Breast epithelium (tissue), 4 donors: ENCODE measurements at places on chromosomes 4 and X. TPM values are rescaled to one million over a fixed set of nuclear protein-coding genes. Genes with fewer than 3 reads are reported as not detected.

DNA sequence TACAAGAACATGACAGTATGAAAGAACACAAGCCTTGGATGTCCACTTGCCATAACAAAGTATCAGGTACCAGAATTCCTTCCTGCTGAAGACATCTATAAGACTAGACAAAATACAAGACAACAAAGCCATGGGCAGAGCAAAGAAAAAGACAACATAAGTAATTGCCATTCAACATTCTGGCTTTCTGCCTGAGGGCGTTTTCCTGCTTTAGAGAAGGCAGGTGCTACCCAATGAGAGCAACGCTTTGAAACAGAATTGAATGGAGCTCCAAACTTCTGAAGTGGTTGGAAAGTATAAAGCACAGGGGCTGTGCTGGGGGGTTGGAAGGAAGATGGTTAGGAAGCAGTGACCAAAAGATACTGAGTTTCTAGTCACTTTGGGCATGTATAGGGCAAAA is 30.1 kb downstream of the PDE5A start:
- H3K27ac ChIP-seq: no peak overlapping the region
- no peak for DNase-seq
- H3K36me3 ChIP-seq: no peaks in the 10 kb centered on the region
- H3K27me3 ChIP-seq: no peaks in the 10 kb centered on the region
- no peaks in the 10 kb centered on the region for H3K4me1 ChIP-seq

DNA sequence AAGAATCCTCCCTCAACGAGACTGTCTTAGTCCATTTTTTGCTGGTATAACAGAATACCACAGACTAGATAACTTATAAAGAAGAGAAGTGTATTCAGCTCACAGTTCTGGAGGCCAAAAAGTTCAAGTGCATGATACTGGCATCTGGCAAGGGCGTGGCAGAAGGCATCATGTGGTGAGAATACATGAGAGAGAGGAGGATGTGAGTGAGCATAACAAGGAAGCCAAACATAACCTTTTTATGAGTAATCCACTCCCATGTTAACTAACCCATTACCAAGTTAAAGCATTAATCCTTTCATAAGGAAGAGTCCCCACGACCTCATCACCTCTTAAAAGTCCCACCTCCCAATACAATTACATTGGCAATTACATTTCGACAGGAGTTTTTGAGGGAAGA is 504.6 kb downstream of the IQCM start:
- H3K4me3 ChIP-seq: no peak overlapping the region
- no peak for DNase-seq
- H3K27ac ChIP-seq: no peak overlapping the region
- H3K36me3 ChIP-seq: no peaks in the 10 kb centered on the region
- H3K4me1 ChIP-seq: no peaks in the 10 kb centered on the region

DNA sequence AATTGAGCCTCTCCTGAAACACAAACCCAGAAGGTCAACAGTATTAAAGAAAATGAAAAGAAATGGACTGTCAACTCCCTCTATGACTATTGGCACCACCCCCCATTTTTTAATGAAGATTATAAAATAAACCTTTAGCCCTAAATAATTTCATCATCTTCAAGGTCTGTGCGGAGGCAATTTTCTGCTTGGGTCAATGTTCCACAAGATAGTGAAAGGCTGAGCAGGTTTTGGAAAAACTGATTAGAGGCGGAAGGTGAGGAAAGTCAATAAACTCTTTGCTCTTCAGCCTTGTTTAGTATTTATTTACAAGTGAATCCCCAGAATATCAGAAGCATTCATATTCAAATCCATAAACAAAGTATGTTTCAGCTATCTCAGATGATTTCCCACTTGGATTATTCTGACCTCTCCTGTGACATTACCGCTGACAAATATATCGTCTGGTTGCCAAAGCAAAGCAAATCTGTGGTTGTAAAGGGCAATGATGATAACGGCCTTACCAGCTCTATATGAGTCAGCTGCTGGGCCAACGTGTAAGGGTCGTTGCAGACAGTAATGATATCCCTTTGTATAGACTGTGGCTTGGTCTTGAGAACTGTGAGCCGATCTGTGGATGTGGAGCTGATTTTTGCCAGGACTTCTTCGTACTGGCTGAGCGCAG is 24.0 kb downstream of the RASGEF1B start:
- no peaks in the 10 kb centered on the region for H3K4me1 ChIP-seq
- H3K27ac ChIP-seq: no peak overlapping the region
- H3K4me3 ChIP-seq: no peak overlapping the region
- no peak for DNase-seq
- no peaks in the 10 kb centered on the region for H3K36me3 ChIP-seq
- no peaks in the 10 kb centered on the region for H3K27me3 ChIP-seq

GRCh38 chr4:138897811-138898226 is 117.8 kb upstream of the NOCT start:
- no peak overlapping the region for H3K4me3 ChIP-seq
- H3K27ac ChIP-seq: peak overlapping the region; percentile 66
- DNase-seq: no peak
- no peaks in the 10 kb centered on the region for H3K27me3 ChIP-seq
- H3K36me3 ChIP-seq: no peaks in the 10 kb centered on the region
- H3K4me1 ChIP-seq: no peaks in the 10 kb centered on the region

PDE5A gene
- total RNA-seq: 21.6 TPM

GRCh38 chr4:11232015-11232414 is 196.7 kb downstream of the HS3ST1 start:
- no peaks in the 10 kb centered on the region for H3K36me3 ChIP-seq
- no peak overlapping the region for H3K4me3 ChIP-seq
- no peak for DNase-seq
- no peak overlapping the region for H3K27ac ChIP-seq

DNA sequence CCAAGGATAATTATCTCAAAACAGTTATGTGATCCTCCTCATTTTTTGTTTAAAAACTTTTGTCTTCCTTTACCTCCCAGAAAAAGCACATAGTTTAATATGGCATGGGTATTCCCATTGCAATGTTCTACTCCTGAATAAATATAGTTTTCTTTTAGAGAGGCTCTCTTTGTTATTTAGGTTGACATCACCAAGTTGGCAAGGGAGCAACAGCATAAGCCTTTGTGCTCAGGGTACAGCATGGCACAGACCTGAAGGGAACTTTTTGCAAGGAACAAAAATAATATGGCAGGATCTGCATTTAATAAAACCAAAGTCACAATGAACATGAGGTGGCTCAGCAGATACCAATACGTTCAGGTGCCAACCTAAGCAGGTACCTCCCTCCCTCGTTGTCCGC is 47.1 kb upstream of the NPY2R start:
- DNase-seq: no peak

GRCh38 chr4:8849266-8850073 is 22.2 kb downstream of the HMX1 start:
- no peak overlapping the region for H3K27ac ChIP-seq
- H3K36me3 ChIP-seq: no peaks in the 10 kb centered on the region
- H3K4me1 ChIP-seq: no peaks in the 10 kb centered on the region
- no peaks in the 10 kb centered on the region for H3K27me3 ChIP-seq
- no peak for DNase-seq
- no peak overlapping the region for H3K4me3 ChIP-seq

THAP6 gene
- 22.2 TPM for total RNA-seq

DNA sequence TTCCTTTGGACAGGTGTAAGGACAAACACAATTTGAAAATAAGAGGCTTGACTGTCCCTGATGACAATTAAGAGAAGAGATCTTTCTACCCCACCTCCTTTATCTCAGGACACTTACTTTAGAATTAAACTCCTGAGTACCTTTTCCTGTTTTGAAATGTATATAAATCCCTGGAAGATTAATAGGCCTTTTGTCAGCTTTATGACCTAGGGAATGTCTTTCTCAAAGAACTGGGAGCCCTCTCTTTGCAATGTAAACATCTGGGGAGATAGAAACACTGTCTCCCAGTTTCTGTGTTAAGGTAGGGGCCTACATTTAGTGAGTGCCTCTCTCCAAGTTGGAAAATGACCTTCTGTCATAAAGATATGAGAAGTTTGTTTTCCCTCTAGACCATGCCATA is 31.7 kb downstream of the AGA start:
- no peak overlapping the region for H3K4me3 ChIP-seq
- no peaks in the 10 kb centered on the region for H3K4me1 ChIP-seq
- no peak for DNase-seq
- no peaks in the 10 kb centered on the region for H3K36me3 ChIP-seq
- H3K27me3 ChIP-seq: no peaks in the 10 kb centered on the region
- no peak overlapping the region for H3K27ac ChIP-seq

UNC5C gene
- total RNA-seq: 6.2 TPM

ATOH1 gene
- not detected for total RNA-seq

SUV39H1 gene
- 3.6 TPM for total RNA-seq

ACOT9 gene
- 38.7 TPM for total RNA-seq

FREM3 gene
- total RNA-seq: not detected

HPGD gene
- 10.5 TPM for total RNA-seq

DNA sequence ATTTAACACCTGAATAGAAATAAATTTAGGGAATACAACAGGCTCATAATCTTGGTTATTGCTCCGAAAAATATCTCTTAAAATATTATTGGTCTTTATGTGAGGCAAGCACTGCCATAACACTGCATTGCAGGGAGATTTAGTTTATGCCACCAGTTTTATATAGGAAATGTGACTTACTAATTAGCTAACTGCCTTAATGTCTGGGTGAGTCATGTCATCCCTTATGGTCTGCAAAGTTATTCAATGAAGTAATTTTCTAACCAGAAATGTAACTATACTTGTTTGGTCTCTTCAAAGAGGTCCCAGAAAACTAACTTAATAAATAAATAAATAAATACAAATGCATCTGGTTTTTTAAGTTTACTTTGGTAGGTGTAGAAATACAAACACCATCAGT is 597.2 kb downstream of the GALNTL6 start:
- H3K27ac ChIP-seq: no peak overlapping the region
- no peak overlapping the region for H3K4me3 ChIP-seq
- no peaks in the 10 kb centered on the region for H3K4me1 ChIP-seq
- no peaks in the 10 kb centered on the region for H3K27me3 ChIP-seq
- no peak for DNase-seq
- no peaks in the 10 kb centered on the region for H3K36me3 ChIP-seq

S100P gene
- total RNA-seq: 0.98 TPM

DNA sequence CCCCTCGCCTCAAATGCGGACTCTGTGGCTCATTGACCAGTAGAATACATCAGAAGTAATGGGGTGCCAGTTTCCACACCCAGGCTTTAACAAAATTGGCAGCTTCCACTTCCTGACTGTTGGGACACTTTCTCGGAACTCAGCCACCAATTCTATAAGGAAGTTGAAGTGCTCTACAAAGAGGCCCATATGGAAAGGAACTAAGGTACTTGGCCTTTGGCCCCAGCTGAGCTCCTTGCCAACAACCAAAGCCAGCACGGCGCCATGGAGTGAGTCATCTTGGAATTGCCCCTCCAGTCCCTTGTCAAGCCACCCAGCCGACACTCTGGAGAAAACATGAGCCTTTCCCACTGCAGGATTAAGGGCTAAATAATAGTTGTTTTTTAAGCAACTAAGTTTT is 262.2 kb upstream of the INTU start:
- H3K4me3 ChIP-seq: no peak overlapping the region
- no peaks in the 10 kb centered on the region for H3K27me3 ChIP-seq
- no peaks in the 10 kb centered on the region for H3K36me3 ChIP-seq
- no peak for DNase-seq
- no peaks in the 10 kb centered on the region for H3K4me1 ChIP-seq

GAR1 gene
- total RNA-seq: 6.1 TPM

GRCh38 chrX:31349515-31349914 is 277.7 kb upstream of the FTHL17 start:
- DNase-seq: no peak
- H3K4me3 ChIP-seq: no peak overlapping the region
- no peaks in the 10 kb centered on the region for H3K27me3 ChIP-seq
- no peaks in the 10 kb centered on the region for H3K4me1 ChIP-seq
- no peak overlapping the region for H3K27ac ChIP-seq
